ENCODE measurements at places on chromosomes 2 and 18.

GRCh38 chr2:181810823-181811695 lies 80.5 kb upstream of the ITPRID2 start:
- DNase-seq: peak; percentile 68

DNA sequence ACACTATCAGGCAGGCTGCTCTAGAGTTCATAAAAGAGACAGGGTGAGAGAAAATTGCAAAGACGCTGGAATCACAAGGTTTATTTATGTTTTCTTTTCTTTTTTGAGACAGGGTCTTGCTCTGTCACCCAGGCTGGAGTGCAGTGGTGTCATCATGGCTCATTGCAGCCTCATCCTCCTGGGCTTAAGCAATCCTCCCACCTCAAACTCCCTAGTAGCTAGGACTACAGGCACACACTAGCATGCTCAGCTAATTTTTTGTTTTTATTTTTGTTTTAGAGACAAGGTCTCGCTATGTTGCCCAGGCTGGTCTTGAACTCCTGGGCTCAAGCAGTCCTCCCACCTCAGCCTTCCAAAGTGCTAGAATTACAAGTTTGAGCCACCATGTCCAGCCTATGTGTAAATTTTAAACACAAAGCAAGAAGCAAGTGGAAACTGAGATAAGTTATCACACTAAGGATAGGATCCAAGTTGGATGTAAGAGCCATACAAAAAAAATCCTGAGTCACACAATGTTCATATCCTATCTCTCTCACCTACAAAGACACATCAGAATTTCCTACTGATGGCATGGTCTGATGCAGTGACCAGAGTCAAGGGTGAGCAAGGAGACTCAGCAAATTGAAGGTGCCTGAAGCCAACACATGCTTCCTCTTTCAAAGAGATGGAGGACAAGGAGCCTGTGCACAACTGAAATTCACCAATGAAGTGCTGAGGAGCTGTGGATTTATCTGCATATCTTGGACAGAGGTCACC lies 31.4 kb downstream of the MYL12B start:
- no peak for DNase-seq

DNA sequence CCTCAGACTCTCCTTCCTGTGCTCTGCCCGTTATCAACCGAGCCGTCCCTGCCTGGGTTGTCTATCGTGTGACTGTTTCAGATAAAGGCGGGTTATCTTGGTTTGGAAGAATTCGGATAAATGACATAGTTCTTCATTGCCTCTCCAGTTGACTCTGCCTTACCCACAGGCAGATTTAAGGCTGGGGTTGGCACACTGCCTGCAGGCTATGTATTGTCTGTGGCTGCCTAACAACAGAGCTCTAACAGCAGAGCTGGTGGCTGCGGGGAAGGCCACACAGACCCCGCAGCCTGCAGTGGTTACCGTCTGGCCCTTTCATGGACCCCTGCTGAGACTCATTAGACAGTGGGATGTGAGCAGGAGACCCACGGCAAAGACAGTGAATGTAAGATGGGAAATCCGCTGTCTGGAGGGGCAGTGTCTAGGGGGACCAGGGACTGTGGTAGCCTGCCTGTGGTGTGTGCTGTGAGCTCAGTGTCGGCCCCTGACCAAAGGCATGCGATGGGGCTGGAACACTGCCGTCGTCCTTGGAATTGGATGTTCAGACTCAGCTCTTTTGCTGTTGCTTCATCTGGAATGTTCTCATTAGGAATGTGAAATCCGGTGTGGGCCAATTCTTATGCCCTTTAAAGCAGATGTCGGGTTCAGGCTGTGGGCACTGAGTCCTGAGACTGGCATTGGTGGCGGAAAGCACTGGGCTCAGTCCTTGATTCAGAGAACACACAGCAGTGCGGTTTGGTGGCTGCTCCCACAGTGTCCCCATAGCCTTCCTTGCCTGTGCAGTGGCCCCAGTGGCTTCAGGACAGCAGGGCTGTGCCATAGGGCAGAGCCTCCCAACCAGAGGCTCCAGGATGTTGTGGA lies 44.5 kb downstream of the SH3RF3 start:
- DNase-seq: peak; percentile 87

- DNase-seq: peak; percentile 71
Observed at GRCh38 chr18:59547581-59548182, 149.5 kb downstream of the CCBE1 start.

DNA sequence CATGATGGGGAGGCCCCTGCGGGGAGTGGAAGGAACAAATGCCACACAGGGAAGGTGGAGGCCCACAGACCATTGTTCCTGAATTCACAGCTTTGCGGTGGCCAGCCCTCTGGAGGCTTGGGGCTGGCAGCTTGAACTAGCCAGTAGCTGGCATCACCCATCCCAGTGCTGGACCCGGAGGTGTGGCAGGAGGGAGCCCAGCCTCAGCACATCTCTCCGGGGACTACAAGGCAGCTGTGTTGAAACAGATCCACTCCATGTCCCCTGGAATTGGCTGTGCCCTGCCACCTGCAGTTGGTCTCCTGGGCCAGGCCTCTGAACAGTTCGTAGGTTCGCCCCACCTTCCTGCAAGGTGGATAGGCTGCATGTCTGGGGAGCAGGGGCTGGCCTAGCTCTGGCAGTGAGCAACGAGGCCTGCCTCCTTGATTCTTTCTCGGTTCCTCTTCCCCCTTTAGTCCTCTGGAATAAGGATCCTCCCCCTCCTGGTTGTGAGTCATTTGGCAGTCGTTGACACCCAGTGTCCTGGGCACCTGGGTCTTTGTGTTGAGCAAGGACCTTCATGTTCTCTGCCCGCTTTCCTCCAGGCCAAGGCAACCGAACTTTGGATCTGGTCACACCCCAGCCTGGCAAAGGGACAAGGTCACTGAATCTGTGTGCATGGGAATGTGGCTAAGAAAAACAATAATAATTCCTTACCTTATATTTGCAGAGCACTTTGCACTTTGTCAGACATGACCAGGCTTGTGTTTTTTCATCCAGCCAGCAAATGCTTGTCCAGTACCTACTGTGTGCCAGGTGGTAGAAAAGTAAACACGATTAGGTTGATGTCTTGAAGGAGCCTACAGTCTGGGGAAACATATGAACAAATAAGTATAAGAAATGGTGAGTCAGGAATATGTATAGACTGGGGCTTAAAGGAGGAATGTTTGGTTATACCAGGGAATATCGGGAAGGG lies 55.0 kb upstream of the MCFD2 start:
- peak; percentile 48 for DNase-seq

DNA sequence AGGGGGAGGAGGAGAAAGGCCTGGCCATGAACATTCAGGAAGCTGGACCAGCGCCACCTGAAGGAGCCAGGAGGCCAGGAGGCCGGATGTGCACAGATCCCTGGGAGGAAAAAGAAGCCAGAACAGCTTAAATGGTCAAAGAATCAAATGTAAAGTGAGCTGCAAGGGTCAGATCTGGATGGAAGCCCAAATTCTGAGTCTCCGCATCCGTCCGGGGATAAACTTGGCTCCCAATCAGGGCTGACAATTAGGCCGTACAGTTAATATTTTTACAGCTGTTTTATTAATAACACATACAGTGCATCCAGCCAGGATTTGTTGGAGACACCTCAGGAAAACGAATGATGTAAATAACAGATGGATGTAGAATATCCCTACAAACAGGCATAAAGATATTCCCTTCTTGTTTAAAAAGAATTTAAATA lies 495.1 kb upstream of the TCF4 start:
- DNase-seq: peak; percentile 16
